ENCODE measurements at places on chromosomes 7 and 10.

GRCh38 chr10:99958806-99959205, 50.9 kb downstream of the DNMBP start:
- no peak for DNase-seq

DNA sequence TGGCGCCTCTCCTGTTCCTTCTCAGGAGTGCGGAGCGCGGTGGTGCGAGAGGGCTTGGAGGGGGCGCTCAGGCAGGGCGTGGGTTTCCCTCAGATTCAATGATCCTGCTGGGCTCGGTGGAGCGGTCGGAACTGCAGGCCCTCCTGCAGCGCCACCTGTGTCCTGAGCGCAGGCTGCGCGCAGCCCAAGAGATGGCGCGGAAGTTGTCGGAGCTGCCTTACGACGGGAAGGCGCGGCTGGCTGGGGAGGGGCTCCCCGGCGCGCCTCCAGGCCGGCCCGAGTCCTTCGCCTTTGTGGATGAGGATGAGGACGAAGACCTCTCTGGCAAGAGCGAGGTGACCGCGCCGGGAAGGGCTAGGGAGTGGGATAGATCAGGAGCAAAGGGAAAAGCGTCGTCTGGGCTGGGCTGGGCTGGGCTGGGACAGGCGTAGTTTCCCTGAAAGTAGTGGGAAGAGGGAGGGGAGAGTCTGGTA, 17.0 kb downstream of the FAM131B start:
- DNase-seq, result peak; percentile 62

GRCh38 chr7:78465894-78466293, 667.3 kb downstream of the PHTF2 start:
- no peak for DNase-seq

DNA sequence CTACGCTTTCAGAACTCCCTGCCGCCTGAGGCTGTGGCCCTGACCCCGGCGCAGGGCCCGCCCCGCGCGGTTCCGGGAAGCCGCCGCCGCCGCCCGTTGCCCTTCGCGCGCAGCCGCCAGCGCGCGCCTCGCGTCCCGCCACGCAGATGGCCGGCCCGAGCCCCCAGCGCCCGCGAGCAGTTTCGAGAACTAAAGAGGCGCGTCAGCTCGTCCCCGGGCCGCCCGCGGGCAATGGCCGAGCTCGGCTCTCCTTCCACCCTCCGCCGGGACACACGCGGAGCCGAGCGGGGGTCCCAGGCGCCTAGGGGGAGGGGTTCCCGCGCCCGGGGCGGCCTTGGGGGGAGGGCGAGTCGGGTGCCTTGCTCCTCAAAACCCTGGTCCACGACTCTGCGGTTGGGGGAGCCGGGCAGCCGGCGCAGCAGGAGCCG, 1.8 kb downstream of the HNRNPF start:
- peak; percentile 50 for DNase-seq

DNA sequence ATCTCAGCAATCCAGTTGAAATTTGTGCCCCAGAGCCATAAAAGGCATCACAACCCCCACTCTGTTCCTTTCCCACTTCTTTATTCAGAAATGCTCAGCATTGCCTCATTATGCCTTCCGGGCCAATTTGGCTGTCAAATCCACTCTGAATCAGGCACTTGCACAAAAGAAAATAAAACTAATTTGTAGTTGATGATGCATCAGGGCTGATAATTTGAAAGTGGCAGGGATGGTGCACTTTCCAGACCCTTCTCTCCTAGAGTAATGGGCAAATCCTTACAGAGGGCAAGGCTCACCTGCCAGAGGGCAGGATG, 147.9 kb upstream of the PDE1C start:
- DNase-seq, result no peak

GRCh38 chr7:27188386-27189294, 3.6 kb upstream of the HOXA11 start:
- no peak for DNase-seq

GRCh38 chr10:69218831-69219230, 1.3 kb upstream of the HKDC1 start:
- no peak for DNase-seq

DNA sequence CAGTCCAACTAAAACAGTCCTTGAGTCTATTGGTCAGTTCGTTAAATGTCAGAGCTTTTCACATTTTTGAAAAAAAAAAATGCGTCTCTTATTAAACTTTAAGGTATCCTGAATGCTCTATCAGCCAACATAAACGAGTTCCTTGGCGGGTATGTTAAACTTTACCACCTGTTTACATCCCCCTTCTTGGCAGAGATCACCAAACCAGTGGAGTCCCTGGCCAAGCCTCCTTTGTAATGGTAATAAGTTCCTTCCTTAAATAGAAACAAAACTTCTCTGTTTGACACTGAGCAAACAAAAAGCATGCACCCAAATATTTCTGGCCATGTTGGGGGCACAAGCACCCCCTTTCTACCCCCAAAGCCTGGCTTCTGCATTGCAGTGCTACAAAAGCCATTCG, 3.2 kb downstream of the TRIL start:
- DNase-seq, result no peak

GRCh38 chr10:13120786-13121499, 21.0 kb downstream of the OPTN start:
- DNase-seq, result no peak

- no peak for DNase-seq
These were observed 450.3 kb downstream of the GRID1 start for GRCh38 chr10:85916286-85916685.

DNA sequence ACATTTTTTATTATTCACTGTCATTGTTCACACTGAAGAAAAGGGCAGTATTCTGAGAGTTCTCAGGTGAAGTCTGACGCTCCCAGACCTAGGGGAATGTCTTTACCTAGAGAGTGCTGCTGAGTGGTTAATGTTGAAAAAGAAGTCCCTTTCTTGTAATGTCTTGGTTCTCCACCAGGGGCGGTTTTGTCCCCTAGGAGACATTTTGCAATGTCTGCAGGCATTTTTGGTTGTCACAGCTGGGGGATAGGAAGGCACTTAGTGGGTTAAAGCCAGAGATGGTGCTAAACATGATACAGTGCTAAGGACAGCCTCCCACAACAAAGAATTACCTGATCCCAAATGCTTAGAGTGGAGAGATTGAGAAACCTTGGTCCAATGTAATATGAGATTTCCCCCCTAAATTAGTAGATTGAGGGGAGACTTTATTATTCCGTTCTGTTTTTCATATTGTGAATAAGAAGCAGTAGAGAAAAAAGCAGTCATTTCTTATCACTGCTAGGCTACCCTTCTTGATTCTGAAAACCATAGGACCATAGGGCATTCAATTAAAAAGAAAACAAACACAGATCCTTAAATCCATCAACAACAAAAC, 13.1 kb downstream of the UMAD1 start:
- no peak for DNase-seq

DNA sequence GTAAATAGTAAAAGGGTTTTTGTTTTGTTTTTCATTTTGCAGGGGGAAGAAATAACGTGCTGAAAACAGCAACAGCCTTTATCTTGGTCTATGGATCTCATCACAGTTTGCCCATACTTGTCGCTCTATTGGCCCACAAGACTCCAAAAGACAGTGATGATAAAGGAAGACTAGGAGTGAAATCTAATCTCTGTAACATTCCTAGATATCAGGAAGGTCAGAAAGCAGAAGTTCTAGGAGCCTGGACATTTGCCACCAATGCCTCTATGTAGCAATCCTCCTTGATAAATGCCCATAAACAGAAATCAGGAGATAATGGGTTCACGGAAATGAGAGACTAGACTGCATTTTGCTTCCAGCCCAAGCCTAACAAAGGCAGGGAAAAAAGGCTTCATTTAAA, 8.9 kb downstream of the CUBN start:
- no peak for DNase-seq

- no peak for DNase-seq
These were observed 826.1 kb downstream of the GRM8 start for GRCh38 chr7:126426652-126427051.

GRCh38 chr10:46297406-46298204, 10.8 kb downstream of the ANTXRL start:
- no peak for DNase-seq

DNA sequence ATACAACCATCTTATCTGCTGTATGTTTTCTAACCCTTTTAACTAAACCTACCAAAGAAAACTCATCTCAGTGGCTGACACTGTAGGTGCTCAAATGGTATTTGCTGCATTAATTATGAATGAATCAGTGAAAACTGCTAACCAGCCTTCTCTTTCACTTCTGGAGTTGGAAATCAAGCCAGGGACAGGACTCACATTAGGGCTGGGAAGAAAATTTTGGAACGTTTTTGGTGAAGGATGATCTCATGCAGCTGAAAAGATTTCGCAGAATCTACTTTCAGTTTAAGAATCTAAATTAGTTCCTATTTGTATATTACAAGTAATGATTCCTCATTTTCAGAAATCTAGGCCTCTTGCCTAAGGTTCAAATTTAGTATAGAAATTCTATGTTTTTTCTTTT, 12.9 kb downstream of the MTPN start:
- DNase-seq, result no peak

GRCh38 chr7:36707898-36708297, 16.4 kb downstream of the AOAH start:
- no peak for DNase-seq

GRCh38 chr7:44521347-44522095, 19.6 kb downstream of the NPC1L1 start:
- no peak for DNase-seq

DNA sequence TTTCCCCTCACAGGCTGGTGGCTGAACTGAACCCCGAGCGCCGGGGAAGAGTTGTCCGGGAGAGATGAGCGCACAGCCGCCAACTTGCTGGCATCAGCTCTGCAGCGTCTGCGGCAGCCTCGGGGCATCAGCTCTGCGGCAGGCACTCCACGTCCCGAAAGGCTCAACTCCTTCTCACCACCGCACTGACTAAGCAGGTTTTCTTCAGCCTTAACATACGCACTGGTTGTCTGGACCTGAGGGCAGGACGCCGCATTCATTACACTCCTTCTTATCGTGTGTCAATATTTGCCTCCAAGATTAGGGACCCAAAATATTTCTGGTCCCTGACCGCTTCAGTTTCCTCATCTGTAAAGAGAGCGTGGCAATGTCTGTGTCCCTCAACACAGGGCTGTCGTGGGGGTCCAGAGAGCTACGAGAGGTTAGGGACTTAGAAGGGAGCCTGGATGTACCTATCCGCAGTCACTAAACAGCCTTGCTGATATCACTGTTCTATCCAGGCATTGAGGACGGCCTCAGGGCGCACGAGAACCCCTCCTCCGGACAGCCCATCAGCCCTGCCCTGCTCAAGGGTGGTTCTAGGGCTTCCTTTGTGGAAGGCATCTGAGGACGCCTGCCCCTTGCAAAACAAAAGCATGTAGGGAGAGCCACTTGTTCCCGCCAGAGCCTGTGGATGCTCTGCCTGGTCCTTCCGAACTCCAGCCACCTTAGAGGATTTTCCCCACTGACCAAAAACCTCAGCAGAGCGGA, 42.8 kb upstream of the FIGNL1 start:
- DNase-seq, result no peak

DNA sequence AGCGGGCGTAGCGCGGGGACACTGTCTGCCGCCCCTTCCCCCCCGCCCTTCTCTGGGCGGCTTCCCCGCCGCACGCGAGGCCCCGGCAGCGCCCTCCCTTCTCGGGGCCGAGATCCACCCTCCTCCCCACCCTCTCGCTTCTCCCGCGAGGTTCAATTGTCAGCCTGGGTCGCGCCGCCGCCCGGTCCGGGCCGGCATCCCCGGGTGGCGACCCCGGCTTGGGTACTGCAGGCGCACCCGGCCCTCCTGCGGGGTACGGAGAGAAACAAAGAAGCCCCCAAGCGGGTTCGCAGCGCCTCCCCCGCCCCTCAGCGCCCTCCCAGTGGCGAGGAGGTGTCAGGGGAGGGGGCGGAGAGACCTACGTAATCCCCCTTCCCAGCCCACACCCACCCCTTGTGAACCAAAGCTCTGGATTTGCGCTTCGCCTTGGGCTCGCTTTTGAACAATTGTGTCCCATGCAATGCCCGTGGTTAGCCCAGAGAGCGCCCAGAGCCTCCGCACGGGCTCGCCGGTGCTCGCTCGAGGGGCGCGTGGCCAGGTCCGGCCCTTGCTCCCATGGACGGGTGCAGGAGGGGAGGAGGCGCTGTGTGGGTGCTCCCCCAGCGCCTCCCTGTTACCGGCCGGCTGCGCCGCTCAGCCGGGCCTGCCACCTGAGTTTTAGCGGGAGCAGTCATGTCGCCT, 634 bp downstream of the HECW1 start:
- no peak for DNase-seq

GRCh38 chr10:75598998-75599397, 167.6 kb downstream of the LRMDA start:
- DNase-seq, result no peak

GRCh38 chr10:21494191-21495001, 31.1 kb downstream of the SKIDA1 start:
- DNase-seq, result no peak

DNA sequence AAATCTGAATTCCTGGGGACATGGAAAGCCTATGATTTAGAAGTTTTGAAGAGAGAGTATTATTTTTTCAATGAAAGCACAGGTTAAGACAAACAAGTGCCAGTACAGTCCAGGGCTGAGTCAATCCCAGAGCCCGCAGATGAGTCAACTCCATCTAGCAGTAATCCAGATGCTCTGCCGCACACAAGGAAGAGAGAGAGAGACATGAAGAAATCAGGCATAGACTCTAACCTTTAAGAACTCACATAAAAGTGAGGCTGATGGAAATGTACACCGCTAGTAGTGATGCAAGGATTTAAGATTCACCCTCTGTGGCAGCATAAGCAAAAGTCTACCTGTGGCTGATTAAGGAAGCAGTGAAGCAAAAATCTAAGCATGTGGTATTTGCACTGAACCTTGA, 651.5 kb downstream of the TNS3 start:
- DNase-seq, result no peak

- no peak for DNase-seq
These were observed 181.6 kb downstream of the EVX1 start for GRCh38 chr7:27424231-27424630.

GRCh38 chr10:102283488-102283887, 38.2 kb downstream of the GBF1 start:
- DNase-seq, result no peak

DNA sequence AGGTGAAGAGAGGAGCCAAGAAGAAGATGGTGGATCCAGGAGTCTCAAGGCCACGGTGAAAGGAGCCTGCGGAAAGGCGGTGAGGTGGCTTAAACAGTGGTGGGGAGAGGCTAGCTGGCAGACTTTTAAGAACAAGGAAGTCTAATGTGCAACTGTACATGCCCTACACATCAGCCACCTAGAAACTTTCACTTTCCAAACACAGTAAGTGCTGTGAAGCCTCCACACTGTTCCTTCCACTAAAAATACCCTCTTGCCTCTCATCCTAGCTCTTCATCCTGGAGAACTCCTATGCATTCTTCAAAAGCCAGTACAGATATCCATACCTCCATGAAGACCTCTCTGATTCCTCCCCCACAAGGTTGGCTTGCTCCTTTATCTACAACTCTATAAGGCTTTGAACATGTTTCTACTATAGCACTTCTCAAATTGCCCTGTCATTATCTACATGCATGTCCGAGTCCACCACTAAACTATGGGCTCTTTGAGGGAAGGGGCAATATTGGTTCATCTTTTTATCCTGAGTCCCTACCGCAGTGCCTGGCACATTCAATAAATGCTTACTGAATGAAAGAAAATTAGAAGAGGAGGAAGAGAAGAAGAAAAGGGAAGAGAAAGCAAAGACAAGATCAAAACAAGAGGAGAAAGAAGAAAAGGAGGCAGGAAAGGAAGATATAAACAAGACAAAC, 54.2 kb downstream of the DNAJC12 start:
- DNase-seq, result no peak
